ENCODE measurements at places on chromosomes 2 and 18.

GRCh38 chr2:156803243-156803642, 367.1 kb downstream of the GPD2 start:
- no peak overlapping the region for H3K4me3 ChIP-seq
- no peak for DNase-seq
- H3K4me1 ChIP-seq, result no peaks in the 10 kb centered on the region
- no peaks in the 10 kb centered on the region for H3K36me3 ChIP-seq

DNA sequence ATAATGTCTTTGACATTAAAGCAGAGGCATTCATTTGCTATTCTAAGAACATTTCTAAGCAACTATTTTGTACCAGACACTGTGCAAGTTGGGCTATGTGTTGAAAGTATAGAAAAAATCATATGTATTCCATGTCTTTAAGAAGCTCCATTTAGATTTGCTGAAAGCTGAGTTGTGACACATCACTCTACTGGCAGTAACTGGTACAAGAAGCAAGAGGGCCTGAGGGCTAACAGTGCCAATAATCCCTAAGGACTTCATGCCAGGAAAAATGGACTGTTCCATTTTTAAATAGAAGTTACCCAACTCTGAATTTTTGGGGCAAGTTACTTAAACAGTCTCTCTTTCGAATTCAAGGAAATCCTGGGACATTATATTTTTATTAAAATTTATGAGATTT, 178.7 kb downstream of the SRBD1 start:
- H3K4me3 ChIP-seq, result no peak overlapping the region

DNA sequence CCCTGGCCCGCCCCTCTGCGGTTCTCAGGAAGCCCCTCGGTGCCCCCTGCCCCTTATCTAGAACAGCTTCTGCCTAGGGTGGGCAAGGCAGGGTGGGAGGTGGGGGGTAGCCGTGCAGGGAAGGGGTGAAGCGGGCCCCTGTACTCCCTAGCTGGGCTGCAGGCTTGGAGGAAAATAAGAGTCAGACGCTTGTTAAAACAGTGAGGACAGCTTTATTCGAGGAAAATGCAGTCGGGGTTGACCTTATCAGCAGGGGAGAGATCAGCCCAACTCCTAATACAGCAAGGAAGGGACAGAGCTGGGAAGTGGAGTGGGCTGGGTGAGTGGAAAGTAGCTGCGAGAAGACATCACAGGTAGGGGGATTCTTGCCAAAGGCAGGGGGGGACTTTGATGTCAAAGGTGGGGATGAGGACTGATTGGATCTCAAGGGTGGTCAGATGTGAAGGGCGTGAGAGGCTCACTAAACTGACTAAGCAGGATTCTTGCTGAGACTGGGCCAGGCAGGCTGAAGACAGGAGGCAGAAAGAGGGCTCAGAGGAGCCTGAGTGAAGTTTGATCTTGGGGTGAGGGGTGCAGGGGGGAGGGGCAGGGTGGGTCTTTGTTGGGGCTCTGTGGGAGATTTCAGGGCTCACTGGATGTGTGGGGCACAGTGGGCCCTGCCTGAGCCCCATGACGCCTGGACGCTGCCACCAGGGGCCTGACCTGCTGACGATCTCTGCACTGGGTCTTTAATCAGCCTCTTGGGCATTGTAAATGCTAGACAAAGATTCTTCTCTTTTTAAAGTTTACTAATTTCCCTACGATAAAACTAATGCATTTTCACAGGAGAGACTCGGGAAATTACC, 29.9 kb downstream of the HPCAL1 start:
- H3K36me3 ChIP-seq, result no peaks in the 10 kb centered on the region
- no peak overlapping the region for H3K27ac ChIP-seq
- no peak overlapping the region for H3K4me3 ChIP-seq
- H3K27me3 ChIP-seq, result no peaks in the 10 kb centered on the region
- DNase-seq, result no peak

DNA sequence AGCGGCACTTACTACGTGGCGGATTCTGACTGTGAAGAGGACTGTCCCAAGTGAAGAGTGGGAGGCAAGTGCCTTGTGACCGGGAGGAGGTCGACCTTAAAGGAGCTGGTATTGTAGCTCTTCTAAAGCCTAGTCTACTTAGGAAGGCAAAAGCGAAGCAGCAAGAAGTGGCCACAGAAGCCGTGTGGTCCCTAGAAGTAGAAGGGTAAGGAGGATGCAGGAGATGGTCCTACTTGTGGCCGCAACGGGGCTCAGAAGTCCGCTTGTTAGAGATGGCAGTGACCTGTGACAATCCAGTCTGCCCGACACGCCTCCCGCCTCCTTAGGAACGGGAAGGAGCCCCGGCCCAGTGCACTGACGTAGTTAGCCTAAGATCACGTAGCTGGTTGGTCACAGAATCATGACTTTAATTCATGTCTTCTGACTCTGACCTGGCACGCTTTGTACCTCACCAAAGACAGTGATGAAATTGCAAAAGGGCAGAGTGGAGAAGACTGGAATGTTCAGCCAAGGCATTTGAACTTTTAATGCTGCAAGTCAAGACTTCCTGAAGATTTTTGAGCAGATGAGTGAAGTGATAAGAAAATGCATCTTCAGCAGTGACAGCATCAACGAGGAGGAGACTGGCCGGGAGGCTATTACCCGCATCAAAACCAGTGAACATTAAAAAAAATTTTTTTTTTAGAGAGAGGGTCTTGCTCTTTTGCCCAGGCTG, 749 bp upstream of the EIF2AK3 start:
- H3K4me1 ChIP-seq, result no peaks in the 10 kb centered on the region
- peak; percentile 89 for DNase-seq
- peak overlapping the region; percentile 62 for H3K4me3 ChIP-seq
- no peaks in the 10 kb centered on the region for H3K27me3 ChIP-seq
- H3K36me3 ChIP-seq, result no peaks in the 10 kb centered on the region
- H3K27ac ChIP-seq, result peak overlapping the region; percentile 66

DNA sequence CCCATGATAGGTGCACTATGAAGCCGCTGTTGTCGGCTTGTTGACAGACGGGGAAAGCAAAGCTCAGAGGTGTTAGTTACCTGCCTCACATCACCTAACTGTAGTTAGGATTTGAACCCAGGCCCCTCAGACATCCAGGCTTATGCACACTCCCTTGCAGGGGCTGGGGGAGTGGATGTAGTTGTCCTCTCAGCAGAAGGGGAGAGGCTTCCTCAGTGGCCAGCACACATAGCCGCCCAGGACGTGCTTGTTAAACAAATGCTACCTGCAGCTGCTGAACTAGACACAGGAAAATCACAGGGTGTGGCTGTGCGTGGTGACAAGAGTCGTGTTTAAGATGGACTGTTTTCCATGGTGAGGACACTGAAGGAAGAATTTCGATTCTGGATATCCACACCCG, 39.2 kb downstream of the GREB1 start:
- no peak for DNase-seq
- peaks cover 9% of the 10 kb centered on the region for H3K4me1 ChIP-seq
- H3K27ac ChIP-seq, result no peak overlapping the region
- peaks cover 9% of the 10 kb centered on the region for H3K27me3 ChIP-seq
- no peak overlapping the region for H3K4me3 ChIP-seq

- no peaks in the 10 kb centered on the region for H3K27me3 ChIP-seq
- no peak for DNase-seq
- H3K4me1 ChIP-seq, result no peaks in the 10 kb centered on the region
Observed at GRCh38 chr18:27181726-27182125, 3.4 kb downstream of the CHST9 start.

GRCh38 chr2:188349019-188349418, 57.3 kb downstream of the GULP1 start:
- no peak overlapping the region for H3K4me3 ChIP-seq
- H3K27ac ChIP-seq, result no peak overlapping the region
- H3K27me3 ChIP-seq, result no peaks in the 10 kb centered on the region
- H3K36me3 ChIP-seq, result no peaks in the 10 kb centered on the region

DNA sequence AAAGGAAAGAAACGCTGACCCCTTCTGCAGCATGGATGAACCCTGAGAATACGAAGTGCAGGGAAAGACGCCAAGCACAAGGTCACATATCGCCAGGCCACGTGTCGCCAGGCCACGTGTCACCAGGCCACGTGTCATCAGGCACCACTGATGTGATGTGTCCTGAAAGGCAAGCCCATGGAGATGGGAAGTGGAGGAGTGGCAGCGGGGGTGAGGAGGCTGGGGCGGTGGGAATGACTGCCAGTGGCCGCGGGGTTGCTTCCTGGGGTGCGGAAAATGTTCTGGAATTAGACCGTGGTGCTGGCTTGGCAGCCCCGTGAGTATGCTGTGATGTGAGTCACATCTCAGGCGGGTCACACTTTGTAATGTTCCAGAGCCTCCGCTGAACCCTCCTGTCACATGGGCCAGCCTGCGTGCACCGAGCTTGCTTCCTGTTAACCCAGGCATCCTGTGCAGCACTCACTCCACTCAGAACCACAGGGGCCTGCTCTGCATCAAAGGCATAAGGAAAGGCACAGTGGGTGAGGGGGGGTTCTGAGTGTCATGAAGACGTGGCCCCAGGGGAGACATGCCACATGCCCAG, 39.0 kb downstream of the SLC66A2 start:
- no peak for DNase-seq
- H3K27ac ChIP-seq, result no peak overlapping the region
- no peak overlapping the region for H3K4me3 ChIP-seq
- H3K36me3 ChIP-seq, result 0 out of 2 replicates have a peak, but pooled peaks cover 2% of the 10 kb centered on the region
- H3K4me1 ChIP-seq, result no peaks in the 10 kb centered on the region

GRCh38 chr2:241378816-241379215, 22.7 kb downstream of the FARP2 start:
- peaks cover 17% of the 10 kb centered on the region for H3K36me3 ChIP-seq
- no peak for DNase-seq
- no peak overlapping the region for H3K4me3 ChIP-seq

DNA sequence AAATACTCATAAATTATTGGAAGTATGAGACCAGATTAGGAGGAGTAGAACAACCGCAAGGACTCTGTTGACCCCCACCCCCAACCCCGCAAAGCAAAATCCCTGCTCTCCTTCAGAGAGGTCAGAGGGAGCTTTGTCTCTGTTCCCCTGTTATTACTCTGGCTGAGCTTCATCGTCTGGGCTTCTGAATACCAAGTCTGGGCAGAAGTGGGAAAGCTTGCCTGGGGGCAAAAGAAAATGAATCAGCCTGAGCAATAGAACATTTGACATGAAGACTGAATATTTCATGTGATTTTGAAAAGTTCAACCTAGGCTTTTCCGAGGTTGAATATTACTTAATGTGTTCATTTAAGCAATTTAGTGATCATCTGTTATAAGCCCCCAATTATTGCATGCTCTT, 114.6 kb upstream of the ARHGAP28 start:
- DNase-seq, result no peak
- H3K4me1 ChIP-seq, result no peaks in the 10 kb centered on the region
- H3K36me3 ChIP-seq, result no peaks in the 10 kb centered on the region

DNA sequence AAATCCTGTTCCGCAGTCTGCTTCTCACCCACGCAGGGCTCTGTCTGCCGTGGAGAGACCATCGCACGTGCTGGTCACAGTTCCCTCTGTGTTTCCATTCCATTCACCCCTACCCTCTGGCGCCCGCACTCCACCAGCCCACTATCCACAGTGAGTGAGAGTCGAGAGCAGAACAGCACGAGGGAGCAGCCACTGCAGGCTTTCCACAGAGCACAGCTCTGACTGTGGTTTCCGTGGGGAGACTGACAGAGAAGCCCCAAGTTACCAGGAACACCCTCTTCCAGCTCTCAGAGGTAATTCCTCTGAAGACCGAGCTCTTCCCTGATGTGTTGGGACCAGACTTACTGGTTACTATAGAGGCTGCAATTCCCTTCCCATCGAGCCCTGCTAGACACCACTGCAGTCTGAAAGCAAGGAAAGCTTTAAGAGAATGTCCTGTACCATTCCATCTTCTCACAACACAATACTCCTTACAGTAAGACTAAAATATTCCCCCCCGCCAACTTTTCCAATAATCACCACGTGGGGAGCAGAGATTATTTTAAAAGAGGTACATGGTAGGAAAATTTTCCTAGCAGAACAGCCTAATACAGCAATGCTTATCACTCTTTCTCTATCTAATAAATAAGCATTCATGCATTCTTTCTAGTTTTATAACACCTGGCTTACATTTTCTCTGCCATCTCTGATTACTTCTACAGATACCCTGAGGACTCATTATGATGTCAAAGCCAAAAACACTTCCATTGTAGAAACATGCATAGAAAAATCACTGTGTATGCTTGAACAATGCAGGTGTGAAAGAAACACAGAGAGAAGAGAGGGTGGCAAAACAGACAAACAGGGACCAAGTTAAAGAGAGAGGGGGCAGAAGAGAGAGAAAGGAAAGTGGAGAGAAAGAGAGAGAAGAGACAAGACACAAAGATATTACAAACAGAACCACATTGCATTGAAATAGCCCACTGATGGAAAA, 4.7 kb downstream of the MYT1L start:
- no peak overlapping the region for H3K27ac ChIP-seq
- no peak for DNase-seq
- H3K4me3 ChIP-seq, result no peak overlapping the region
- H3K27me3 ChIP-seq, result peaks cover under 1% of the 10 kb centered on the region
- no peaks in the 10 kb centered on the region for H3K36me3 ChIP-seq
- H3K4me1 ChIP-seq, result no peaks in the 10 kb centered on the region

DNA sequence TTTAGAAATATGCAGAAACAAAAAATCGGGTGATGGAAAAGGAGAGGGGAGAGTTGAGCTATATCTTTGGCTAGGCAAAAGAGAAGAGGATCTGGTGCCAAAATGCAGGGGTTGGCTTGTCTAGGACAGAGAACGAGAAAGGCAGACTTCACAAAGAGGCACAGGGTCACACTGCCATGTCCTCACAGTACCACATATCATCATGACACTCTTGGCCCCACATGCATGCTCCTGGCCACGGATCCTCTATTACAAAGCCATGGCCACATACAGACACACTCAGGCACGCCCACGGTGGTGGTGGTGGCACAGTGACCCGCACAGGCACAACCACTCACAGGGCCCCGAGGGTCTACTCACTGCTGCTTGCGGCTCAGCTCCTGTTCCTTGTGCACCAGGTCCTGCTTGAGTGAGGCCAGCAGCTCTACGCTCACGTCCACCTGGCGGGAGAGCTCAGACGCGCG, 15.9 kb downstream of the FBXO41 start:
- peaks cover 3% of the 10 kb centered on the region for H3K4me1 ChIP-seq
- no peak overlapping the region for H3K27ac ChIP-seq
- DNase-seq, result no peak
- H3K36me3 ChIP-seq, result peaks cover 5% of the 10 kb centered on the region

DNA sequence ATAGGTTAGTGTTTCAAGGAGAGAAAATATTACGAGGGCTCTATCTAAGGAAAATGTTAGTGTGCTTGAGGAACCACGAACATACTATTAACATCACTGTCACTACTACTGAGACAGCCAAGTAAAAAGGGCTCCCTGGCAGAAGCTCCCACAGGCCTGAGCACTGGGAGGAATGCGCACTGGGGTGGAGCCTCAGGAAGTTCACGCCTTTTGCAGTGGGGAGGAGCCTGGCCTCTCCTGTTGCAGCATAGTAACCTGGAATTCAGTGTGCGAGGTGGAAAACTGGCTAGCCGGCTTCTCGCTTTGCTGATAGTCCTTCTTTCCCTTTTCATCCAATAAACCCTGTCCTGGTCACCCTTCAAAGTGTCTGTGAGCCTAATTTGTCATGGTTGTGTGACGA, 250.3 kb downstream of the ERBB4 start:
- no peaks in the 10 kb centered on the region for H3K36me3 ChIP-seq
- no peak overlapping the region for H3K4me3 ChIP-seq
- no peak overlapping the region for H3K27ac ChIP-seq

- no peak for DNase-seq
- no peak overlapping the region for H3K27ac ChIP-seq
- H3K4me1 ChIP-seq, result no peaks in the 10 kb centered on the region
- H3K4me3 ChIP-seq, result no peak overlapping the region
Observed at GRCh38 chr18:75846321-75846720, 418.8 kb upstream of the SMIM21 start.

GRCh38 chr2:129061069-129061768, 742.6 kb upstream of the HS6ST1 start:
- H3K4me1 ChIP-seq, result no peaks in the 10 kb centered on the region
- no peaks in the 10 kb centered on the region for H3K27me3 ChIP-seq
- no peaks in the 10 kb centered on the region for H3K36me3 ChIP-seq
- H3K27ac ChIP-seq, result no peak overlapping the region
